Naive B cell (primary cell): ENCODE measurements at places on chromosomes 5 and 9.
A peak's percentile ranks its signal among the peaks of the same experiment; 100 is the strongest.

GRCh38 chr9:29999645-30000044 is 2384.8 kb upstream of the ACO1 start:
- H3K27ac ChIP-seq = no peak overlapping the region
- DNase-seq = no peak
- H3K27me3 ChIP-seq = no peaks in the 10 kb centered on the region
- H3K4me3 ChIP-seq = no peak overlapping the region
- no peaks in the 10 kb centered on the region for H3K4me1 ChIP-seq

- no peak overlapping the region for H3K4me3 ChIP-seq
- peaks cover 13% of the 10 kb centered on the region for H3K36me3 ChIP-seq
- no peaks in the 10 kb centered on the region for H3K27me3 ChIP-seq
- H3K27ac ChIP-seq = no peak overlapping the region
- no peak for DNase-seq
- H3K4me1 ChIP-seq = no peaks in the 10 kb centered on the region
Measured at GRCh38 chr5:142152384-142152732, 43.8 kb downstream of the NDFIP1 start.

GRCh38 chr5:152255411-152255810 is 149.7 kb downstream of the NMUR2 start:
- DNase-seq = no peak
- H3K27me3 ChIP-seq = peaks cover 9% of the 10 kb centered on the region
- H3K27ac ChIP-seq = no peak overlapping the region
- no peaks in the 10 kb centered on the region for H3K4me1 ChIP-seq
- H3K4me3 ChIP-seq = no peak overlapping the region

DNA sequence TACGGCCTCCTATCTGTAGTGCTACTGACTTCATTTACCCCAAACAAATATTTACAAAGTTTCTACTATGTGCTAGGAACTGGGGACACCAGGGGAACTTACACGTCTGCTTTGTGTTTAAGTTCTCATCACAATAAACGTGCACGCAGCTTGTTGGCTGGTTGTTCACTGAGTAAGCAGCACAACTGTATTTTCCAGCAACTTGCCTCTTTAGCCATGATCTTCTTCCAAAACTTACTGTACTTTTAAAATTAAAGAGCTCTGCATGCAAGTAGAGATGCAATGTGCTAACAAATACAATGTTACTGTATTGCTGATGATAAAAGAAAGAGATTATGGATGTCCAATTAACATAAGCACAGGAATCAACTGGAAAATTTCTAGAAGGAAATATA is 62.8 kb downstream of the RAPGEF1 start:
- H3K4me1 ChIP-seq = peaks cover 84% of the 10 kb centered on the region
- DNase-seq = no peak
- H3K36me3 ChIP-seq = no peaks in the 10 kb centered on the region
- peak overlapping the region; percentile 97 for H3K27ac ChIP-seq
- H3K4me3 ChIP-seq = peak overlapping the region; percentile 82

- no peaks in the 10 kb centered on the region for H3K36me3 ChIP-seq
- no peak overlapping the region for H3K27ac ChIP-seq
- no peak overlapping the region for H3K4me3 ChIP-seq
- no peak for DNase-seq
- H3K27me3 ChIP-seq = no peaks in the 10 kb centered on the region
Measured at GRCh38 chr5:152607401-152608160, 202.5 kb upstream of the NMUR2 start.

GRCh38 chr5:96194593-96194992 is 232.9 kb upstream of the ELL2 start:
- H3K27me3 ChIP-seq = peaks cover 3% of the 10 kb centered on the region
- no peak overlapping the region for H3K4me3 ChIP-seq
- DNase-seq = no peak
- H3K4me1 ChIP-seq = no peaks in the 10 kb centered on the region
- no peaks in the 10 kb centered on the region for H3K36me3 ChIP-seq

DNA sequence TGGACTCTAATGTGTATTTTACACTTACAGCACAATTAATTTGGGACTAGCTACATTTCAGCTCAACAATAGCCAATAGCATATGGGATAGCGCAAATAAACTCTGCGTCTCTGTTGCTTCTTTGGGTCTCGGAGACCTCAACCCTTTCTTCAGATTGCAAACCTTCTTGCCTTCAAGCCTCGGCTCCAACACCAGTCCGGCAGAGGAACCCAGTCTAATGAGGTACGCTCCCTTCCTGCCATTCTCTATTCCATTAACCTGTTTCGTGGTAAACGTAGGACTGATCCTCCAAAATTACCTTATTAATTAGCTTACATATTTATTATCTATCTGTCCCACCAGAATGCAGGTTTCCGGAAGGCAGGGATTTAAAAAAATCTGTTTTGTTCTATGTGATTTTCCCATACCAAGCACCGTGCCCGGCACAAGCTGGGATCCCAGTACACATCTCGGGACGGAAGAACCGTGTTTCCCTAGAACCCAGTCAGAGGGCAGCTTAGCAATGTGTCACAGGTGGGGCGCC is 525 bp upstream of the DAPK1 start:
- peaks cover 6% of the 10 kb centered on the region for H3K4me1 ChIP-seq
- peak overlapping the region; percentile 64 for H3K4me3 ChIP-seq
- peaks cover 50% of the 10 kb centered on the region for H3K27me3 ChIP-seq
- H3K27ac ChIP-seq = no peak overlapping the region

DNA sequence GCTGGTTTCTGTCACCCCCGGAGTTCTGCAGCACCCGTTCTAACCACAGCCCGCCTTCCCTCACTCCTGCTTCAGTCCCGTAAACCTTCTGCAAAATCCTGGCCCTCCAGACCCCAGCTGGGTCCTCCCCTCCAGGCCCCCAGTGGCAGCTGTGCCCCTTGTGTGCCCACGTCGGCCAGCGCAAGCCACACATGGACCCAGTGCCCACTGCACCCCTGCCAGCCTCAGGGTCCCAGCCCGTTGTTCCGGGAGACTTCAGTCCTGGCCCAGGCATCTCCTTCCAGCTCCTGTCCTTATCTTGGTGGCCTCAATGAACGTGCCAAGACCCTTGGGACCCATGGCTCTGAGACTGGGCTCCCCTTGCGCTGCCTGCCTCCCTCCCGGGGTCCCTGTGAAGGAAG is 43.2 kb downstream of the EXD3 start:
- H3K27ac ChIP-seq = no peak overlapping the region
- H3K4me3 ChIP-seq = no peak overlapping the region
- no peak for DNase-seq
- peaks cover 3% of the 10 kb centered on the region for H3K4me1 ChIP-seq
- no peaks in the 10 kb centered on the region for H3K36me3 ChIP-seq

GRCh38 chr9:19410594-19410993 is 1.8 kb downstream of the ACER2 start:
- no peak overlapping the region for H3K4me3 ChIP-seq
- no peak for DNase-seq
- H3K36me3 ChIP-seq = no peaks in the 10 kb centered on the region
- H3K27ac ChIP-seq = no peak overlapping the region
- H3K27me3 ChIP-seq = no peaks in the 10 kb centered on the region
- peaks cover 8% of the 10 kb centered on the region for H3K4me1 ChIP-seq

- no peak for DNase-seq
- H3K4me3 ChIP-seq = no peak overlapping the region
- H3K27ac ChIP-seq = no peak overlapping the region
- H3K4me1 ChIP-seq = no peaks in the 10 kb centered on the region
- peaks cover 46% of the 10 kb centered on the region for H3K27me3 ChIP-seq
Measured at GRCh38 chr9:101463397-101463796, 27.8 kb upstream of the ALDOB start.
